ENCODE measurements at places on chromosomes 3 and 15.

- DNase-seq = no peak
Observed at GRCh38 chr15:98548139-98548971, 100.0 kb upstream of the IGF1R start.

GRCh38 chr3:144873066-144873465 lies 901.4 kb downstream of the DIPK2A start:
- no peak for DNase-seq

GRCh38 chr3:195162816-195163215 lies 108.1 kb downstream of the XXYLT1 start:
- no peak for DNase-seq

GRCh38 chr3:116776880-116777785 lies 67.6 kb downstream of the TUSC7 start:
- no peak for DNase-seq

GRCh38 chr3:56867671-56868070 lies 65.9 kb upstream of the ARHGEF3 start:
- no peak for DNase-seq

DNA sequence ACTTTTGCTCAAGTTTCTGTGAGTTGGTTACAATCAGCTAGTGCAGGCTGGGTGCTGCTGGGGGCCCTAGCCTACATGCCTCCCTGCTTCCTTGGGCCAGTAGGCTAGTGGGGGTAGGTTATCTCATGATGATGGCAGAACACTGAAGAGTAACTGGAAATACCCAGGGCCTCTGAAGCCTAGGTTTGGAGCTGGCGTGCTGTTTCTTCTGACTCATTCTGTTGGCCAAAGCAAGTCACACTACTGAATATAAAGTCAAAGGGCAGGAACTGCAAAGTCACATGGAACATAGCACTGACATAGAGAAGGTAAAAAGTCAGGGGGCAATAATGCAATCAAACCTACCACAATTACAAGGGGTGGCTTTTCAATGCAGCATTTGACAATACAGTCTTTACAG lies 34.5 kb downstream of the RASGRP1 start:
- DNase-seq = no peak

- no peak for DNase-seq
Observed at GRCh38 chr15:67444100-67444499, 76.8 kb upstream of the C15orf61 start.

GRCh38 chr15:67510597-67511190 lies 10.2 kb upstream of the C15orf61 start:
- no peak for DNase-seq

DNA sequence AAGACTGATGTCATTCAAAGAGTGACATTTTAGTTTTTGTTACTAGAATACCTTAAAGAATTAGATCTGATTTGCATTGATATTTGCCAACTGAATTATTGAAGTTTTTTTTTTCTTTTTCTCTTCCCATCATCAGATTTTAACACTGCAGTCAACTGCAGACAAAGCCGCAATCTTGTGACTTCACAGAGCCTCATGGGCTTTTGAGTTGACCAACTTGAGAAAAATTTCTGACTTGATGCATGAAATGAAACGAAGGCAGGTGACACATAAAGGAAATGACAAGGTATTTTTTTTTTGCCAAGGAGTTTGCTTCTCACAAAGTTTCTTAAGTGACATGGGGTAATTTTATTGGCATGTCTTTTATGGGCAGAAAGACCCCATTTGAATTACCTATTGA lies 383.7 kb downstream of the GAP43 start:
- no peak for DNase-seq

DNA sequence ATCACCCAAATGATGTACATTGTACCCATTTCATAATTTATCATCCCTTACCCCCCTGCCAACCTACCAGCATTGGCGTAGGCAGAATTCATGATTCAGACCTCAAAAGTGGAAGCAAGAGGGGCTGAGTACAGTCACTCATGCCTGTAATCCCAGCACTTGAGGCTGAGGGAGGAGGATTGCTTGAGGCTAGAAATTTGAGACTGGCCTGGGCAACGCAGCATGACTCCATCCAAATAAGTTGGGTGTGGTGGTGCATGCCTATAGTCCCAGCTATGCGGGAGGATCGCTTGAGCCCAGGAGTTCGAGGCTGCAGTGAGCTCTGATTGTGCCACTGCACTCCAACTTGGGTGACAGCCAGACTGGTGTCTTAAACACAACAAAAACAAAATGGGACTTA lies 10.4 kb downstream of the TTC14 start:
- DNase-seq = no peak

DNA sequence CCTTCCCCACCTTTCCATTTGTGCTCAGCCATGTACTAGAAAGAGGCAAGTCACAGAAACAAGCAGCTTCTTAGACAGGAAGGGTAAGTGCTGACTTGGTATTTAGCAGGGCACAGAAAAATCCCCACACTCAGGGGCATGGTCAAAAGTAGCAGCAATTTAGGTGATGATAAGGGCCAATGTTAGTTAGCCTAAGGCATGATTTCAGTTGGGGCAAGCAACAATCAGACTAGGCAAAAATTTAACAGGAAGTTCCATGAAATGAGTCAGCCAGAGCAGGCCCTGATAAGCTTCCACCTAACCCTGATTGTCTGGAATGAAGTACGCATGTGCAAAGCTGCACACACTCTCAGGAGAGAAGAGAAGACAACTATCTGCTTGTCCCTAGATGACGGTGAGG lies 423.4 kb upstream of the UBE2E2 start:
- no peak for DNase-seq

DNA sequence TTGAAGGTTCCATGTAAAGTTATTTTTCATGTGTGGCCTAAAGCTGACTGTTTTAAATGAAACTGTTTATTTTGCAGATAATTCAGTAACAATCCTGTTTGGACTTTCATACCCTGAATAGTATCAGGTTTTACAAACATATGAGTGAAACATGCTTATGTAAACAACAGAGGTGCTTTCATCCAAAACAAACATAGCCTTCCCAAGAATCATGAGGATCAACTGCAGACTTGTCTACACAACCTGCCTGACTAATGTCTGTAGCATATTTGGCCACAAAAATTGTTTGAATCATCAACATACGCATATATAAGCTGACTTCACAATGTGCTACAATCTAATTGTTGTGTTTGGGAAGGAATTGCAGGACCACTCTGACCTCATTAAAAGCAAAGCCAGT lies 190.4 kb downstream of the DIPK2A start:
- DNase-seq = peak; percentile 18

DNA sequence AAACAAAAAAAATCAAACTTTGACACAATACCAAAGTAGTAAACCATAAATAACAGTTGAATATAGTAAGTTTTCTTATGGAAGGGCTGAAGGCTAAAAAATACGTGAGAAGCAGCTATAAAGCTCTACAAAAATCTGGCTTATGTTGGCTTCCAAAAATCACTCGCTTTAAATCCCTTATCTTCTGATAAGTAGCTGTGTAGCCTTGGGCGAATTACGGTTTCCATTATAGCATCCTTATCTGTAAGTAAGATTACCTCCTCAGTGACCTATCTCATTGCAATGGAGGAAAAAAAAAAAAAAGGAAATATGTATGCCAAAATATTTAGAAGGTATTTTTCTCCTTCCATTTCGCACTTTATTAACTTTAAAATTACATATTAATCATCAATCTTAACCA lies 348.6 kb downstream of the PLOD2 start:
- DNase-seq = no peak

DNA sequence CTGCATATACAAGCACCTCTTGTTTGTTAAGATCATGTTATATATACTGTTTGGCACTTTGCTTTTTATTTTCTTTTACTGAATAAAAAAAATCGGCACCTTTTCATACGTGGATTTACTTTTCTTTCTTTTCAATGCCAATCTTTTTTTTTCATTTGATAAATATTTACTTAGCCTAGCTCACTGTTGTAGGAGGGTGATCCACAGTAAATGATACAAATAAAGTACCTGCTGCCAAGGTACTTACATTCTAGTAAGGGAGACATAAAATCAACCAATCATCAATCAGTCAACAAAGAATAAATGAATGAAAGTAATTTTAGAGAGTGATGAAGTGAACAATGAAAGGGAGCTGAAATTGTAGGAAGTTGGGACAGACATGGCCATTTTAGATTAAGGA lies 18.3 kb downstream of the GNB5 start:
- no peak for DNase-seq

DNA sequence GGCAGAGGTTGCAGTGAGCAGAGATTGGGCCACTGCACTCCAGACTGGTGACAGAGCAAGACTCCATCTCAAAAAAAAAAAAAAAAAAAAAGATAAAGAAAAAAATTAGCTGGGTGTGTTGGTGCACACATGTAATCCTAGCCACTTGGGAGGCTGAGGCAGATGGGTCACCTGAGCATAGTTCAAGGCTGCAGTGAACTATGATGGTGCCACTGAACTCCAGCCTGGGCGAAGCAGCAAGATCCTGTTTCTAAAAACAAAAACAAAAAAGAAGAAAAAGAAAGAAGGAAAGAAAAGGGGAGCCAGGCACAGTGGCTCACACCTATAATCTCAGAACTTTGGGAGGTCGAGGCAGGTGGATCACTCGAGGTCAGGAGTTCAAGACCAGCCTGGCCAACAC lies 32.9 kb downstream of the PIK3CB start:
- no peak for DNase-seq

- DNase-seq = no peak
Observed at GRCh38 chr15:56293495-56294292, 50.0 kb upstream of the RFX7 start.
